ENCODE measurements at places on chromosomes 1 and 21. TPM values are rescaled to one million over a fixed set of nuclear protein-coding genes. Genes with fewer than 3 reads are reported as not detected.

SPRR4 gene
- total RNA-seq, result not detected

CNST gene
- total RNA-seq, result 20.6 TPM

KCNA3 gene
- 8.1 TPM for total RNA-seq

SPRR2G gene
- not detected for total RNA-seq

CD1B gene
- total RNA-seq, result not detected

C1orf115 gene
- total RNA-seq, result 11.0 TPM

FOXJ3 gene
- 59.9 TPM for total RNA-seq

PLXNA2 gene
- 38.3 TPM for total RNA-seq

UBASH3A gene
- total RNA-seq, result 6.4 TPM

WNT2B gene
- total RNA-seq, result 16.0 TPM

GRCh38 chr1:210850556-210850955, 283.4 kb downstream of the KCNH1 start:
- no peaks in the 10 kb centered on the region for H3K27me3 ChIP-seq
- H3K4me1 ChIP-seq, result no peaks in the 10 kb centered on the region
- H3K27ac ChIP-seq, result no peak overlapping the region
- H3K36me3 ChIP-seq, result no peaks in the 10 kb centered on the region

- DNase-seq, result peak; percentile 61
- H3K27me3 ChIP-seq, result no peaks in the 10 kb centered on the region
- no peaks in the 10 kb centered on the region for H3K4me1 ChIP-seq
- no peaks in the 10 kb centered on the region for H3K36me3 ChIP-seq
- H3K4me3 ChIP-seq, result no peak overlapping the region
- no peak overlapping the region for H3K27ac ChIP-seq
Observed at GRCh38 chr1:203103216-203103615, 17.4 kb upstream of the MYOG start.

- no peaks in the 10 kb centered on the region for H3K36me3 ChIP-seq
- no peak for DNase-seq
- no peaks in the 10 kb centered on the region for H3K4me1 ChIP-seq
- no peak overlapping the region for H3K4me3 ChIP-seq
Observed at GRCh38 chr1:189774721-189775287, 702.9 kb downstream of the BRINP3 start.

DNA sequence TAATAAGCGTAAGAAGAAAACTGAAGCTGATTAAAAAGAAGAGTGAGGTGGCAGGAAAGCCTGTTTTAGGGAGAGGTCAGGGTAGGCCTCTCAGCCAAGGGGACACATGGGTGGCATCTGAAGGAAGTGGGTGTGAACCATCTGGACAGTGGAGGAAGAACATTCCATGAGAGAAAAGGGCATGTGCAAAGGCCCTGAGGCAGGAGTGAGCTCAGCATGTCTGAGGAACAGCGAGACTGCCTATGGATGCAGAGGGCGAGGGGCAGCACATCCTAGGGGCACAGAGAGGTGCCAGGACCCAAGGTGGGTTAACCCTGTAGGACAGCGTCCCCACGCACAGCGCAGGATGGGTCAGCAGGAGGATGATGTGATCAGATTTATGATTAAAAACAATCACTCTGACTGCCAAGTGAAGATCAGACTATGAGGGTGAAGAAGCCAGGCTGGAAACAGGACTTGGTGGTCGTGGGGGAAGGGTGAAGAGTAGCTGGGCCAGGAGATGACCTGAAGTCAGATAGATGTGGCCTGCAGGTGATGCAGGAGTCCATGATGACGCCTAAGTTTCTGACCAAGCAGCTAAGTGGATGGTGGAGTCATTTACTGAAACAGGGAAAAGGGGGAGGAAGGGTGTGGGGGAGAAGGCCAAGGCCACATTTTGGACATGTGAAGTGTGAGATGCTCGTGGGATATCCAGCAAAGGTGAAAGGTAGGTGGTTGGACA, 37.9 kb downstream of the PABPC4 start:
- DNase-seq, result no peak
- no peak overlapping the region for H3K4me3 ChIP-seq
- no peak overlapping the region for H3K27ac ChIP-seq
- no peaks in the 10 kb centered on the region for H3K4me1 ChIP-seq
- peaks cover 25% of the 10 kb centered on the region for H3K36me3 ChIP-seq

- DNase-seq, result no peak
- no peaks in the 10 kb centered on the region for H3K36me3 ChIP-seq
- no peaks in the 10 kb centered on the region for H3K4me1 ChIP-seq
- H3K4me3 ChIP-seq, result no peak overlapping the region
- no peaks in the 10 kb centered on the region for H3K27me3 ChIP-seq
Observed at GRCh38 chr1:45403298-45403697, 63.1 kb upstream of the MUTYH start.

- H3K36me3 ChIP-seq, result no peaks in the 10 kb centered on the region
- DNase-seq, result no peak
- no peak overlapping the region for H3K27ac ChIP-seq
- no peak overlapping the region for H3K4me3 ChIP-seq
Observed at GRCh38 chr1:185680453-185680852, 53.7 kb upstream of the HMCN1 start.

DNA sequence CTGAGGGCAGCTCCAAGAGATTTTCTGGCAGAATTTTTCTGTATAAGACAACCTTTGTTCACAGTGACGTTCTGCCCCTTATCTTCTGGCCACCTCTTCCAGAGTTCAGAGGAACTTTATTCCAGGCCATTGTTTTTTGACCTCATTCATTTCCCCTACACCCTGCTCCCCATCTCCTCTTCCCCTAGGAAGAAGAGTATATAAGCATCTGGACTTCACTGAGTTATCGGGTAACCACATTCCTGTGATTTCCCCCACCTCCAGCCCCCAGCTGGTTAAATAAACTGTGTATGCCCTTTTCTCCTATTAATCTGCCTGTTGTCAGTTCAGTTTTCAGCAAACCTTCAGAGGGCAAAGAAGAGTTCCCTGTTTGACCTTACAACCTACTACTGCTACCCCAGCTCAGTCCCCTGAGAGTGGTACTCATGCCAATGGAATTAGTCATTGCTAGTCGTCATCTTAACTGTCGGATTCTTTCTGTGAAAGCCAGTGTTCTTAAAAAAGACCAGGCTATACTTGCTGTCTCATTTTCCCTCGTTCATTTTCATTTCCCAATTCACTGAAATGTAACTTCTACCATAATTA, 14.3 kb upstream of the ALG14 start:
- no peak for DNase-seq
- no peak overlapping the region for H3K27ac ChIP-seq
- H3K36me3 ChIP-seq, result no peaks in the 10 kb centered on the region
- no peaks in the 10 kb centered on the region for H3K4me1 ChIP-seq

- no peaks in the 10 kb centered on the region for H3K36me3 ChIP-seq
- no peak overlapping the region for H3K27ac ChIP-seq
- H3K27me3 ChIP-seq, result no peaks in the 10 kb centered on the region
- no peaks in the 10 kb centered on the region for H3K4me1 ChIP-seq
Observed at GRCh38 chr1:13435458-13435857, 25.2 kb downstream of the PRAMEF20 start.

DNA sequence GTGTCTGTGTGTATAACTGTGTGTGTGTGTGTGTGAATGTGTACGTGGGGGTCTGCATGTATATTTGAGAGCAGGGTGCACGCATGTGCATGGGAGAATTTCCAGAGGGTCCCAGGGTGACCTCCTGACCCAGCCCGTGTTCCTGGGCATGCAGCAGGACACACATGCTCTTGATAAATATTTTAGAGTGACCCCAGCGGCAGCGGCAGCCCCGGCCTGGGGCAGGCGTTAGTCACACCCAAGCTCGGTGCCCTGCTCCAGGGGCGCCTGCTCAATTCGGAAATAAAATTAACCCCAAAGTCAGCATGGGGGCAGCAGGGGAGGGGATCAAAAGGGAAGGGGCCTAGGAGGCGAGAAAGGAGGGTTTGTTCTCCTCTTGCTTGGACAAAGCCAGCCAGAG, 107.5 kb downstream of the PAX7 start:
- no peak for DNase-seq
- no peak overlapping the region for H3K27ac ChIP-seq
- H3K4me1 ChIP-seq, result no peaks in the 10 kb centered on the region
- no peaks in the 10 kb centered on the region for H3K36me3 ChIP-seq

DNA sequence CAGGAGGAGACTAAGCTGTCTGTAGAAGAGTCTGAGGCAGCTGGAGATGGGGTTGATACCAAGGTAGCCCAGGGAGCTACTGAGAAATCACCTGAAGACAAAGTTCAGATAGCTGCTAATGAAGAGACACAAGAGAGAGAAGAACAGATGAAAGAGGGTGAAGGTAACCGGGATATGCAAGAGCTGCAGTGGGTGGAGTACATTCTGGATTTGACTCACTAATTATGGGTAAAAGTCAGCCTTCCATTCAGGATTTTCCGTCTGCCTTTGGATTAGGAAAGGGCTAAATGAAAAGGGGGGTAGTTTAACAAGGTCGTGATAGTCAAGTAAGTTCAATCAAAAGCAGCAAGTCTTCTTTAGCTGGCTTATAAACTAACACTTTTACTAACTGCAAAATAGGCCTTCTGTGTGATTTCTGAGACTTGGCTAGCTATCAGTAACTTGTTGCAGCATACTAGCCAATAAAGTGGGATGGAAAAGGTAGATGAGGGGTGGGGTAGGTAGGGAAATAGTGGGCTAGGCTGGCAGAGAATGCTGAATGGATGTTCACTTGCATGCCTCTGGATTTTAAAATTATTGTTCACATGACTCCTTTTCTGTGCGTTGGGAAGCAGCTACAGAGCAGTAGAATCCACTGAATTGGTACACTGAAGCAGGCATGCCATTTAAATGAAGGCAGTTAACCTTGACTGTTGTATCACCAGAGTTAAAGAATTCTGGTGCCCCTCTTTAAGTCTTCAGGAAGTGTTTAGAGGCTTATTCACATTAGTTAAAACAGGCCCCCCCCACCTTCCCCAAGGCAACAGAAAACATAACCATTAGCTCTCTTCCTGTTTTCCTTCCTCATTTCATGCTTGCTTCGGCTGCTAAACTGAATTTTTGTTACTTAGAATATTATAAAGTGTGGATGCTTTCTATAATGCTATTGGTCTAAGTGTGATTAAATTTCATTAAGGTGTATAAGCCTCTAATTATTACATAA, 15.4 kb downstream of the CCDC17 start:
- no peak for DNase-seq
- H3K4me1 ChIP-seq, result peaks cover 12% of the 10 kb centered on the region
- no peaks in the 10 kb centered on the region for H3K27me3 ChIP-seq
- H3K27ac ChIP-seq, result no peak overlapping the region
- H3K4me3 ChIP-seq, result no peak overlapping the region
- H3K36me3 ChIP-seq, result peaks cover 35% of the 10 kb centered on the region

DNA sequence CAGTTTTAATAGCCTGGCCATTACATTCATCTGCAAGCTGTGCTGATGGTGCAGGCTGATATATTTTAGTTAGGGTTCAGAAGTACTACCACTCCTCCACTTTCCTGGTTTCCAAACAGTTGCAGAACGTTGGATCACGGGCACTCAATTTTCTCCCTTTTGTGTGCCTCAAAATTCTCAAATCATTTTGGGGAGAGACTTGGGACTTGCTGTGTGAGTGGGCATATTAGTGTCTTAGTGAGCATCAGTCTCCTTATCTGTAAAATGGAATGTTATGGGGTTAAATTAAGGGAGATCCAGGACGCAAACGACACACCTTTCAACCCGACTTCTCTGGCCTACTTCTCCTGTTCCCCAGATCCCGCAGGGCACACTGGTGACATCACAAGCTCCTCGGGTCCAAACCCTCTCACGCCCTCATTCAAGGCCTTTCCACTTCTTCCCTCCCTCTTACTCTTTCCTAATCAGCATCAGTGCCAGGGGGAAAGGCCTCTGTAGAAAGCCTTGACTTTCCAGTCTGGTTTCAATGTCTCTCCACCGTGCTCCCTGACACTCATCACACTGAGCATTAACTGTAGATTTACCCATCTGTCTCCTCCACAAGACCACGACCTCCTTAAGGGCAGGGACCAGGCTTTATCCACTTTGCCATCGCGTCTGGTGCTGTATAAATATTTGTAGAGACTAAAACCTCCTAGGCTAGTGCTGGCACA, 1.2 kb downstream of the PIGP start:
- H3K27me3 ChIP-seq, result no peaks in the 10 kb centered on the region
- peak overlapping the region; percentile 98 for H3K4me3 ChIP-seq
- DNase-seq, result no peak
- H3K27ac ChIP-seq, result peak overlapping the region; percentile 97
- no peaks in the 10 kb centered on the region for H3K36me3 ChIP-seq

- no peaks in the 10 kb centered on the region for H3K36me3 ChIP-seq
- H3K27ac ChIP-seq, result no peak overlapping the region
- no peak overlapping the region for H3K4me3 ChIP-seq
- H3K27me3 ChIP-seq, result no peaks in the 10 kb centered on the region
- no peaks in the 10 kb centered on the region for H3K4me1 ChIP-seq
- DNase-seq, result no peak
Observed at GRCh38 chr21:10575311-10575667, 53.9 kb downstream of the TPTE start.

- H3K36me3 ChIP-seq, result no peaks in the 10 kb centered on the region
- H3K27me3 ChIP-seq, result no peaks in the 10 kb centered on the region
- no peak overlapping the region for H3K27ac ChIP-seq
- H3K4me1 ChIP-seq, result peaks cover 4% of the 10 kb centered on the region
- DNase-seq, result no peak
Observed at GRCh38 chr1:192973202-192973601, 86.0 kb downstream of the UCHL5 start.

DNA sequence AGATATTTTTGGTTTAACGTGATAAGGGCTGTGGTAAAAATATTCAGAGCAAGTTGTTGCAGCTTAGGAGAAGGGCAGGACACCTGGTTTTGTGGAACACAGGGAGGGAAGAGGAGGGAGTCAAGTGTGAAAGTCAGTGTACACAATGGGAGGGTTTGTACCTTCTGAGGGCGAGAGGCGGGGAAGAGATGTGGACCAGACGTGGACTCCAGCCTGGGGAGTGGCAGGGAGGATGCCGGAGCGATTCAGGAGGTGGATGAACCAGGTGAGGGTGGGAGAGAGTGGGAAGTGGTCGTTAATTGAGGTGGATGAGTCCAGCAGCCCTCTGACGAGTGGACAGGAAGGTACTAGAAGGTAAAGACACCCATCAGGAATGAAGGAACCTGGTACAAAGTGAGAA, 52.2 kb upstream of the IRF2BP2 start:
- H3K4me1 ChIP-seq, result peaks cover 12% of the 10 kb centered on the region
- H3K4me3 ChIP-seq, result no peak overlapping the region
- H3K36me3 ChIP-seq, result no peaks in the 10 kb centered on the region
- H3K27ac ChIP-seq, result no peak overlapping the region
